ENCODE measurements at places on chromosomes 12 and 14.
A peak's percentile ranks its signal among the peaks of the same experiment; 100 is the strongest.

DNA sequence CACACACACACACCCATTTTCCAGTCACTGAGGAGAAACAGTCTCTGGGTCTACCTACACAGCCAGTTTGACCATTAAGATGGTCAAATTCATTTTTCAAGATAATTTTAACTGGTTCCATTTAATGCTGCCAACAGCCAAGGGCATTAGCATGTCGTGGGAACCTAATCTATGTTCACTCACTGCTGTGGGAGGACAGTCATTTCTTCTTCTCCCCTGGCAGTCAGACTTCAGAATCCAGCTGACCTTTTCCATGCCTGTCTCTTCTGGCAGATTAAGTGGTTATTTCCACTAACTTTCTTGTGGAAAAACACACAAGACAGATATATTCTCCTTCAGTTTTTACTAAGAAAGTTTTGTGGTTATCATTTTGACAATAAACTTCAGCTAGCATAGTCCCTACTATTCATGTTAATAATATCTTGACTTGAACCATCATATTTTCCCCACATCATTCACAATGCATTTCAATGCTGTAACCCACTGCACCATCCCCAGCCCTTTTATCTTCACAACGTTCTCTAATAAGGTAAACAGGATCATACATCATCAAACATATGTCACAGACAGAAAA lies 82.2 kb downstream of the DAD1 start:
- DNase-seq, result no peak

GRCh38 chr12:96094201-96094600 lies 58.8 kb upstream of the LTA4H start:
- peak; percentile 4 for DNase-seq

DNA sequence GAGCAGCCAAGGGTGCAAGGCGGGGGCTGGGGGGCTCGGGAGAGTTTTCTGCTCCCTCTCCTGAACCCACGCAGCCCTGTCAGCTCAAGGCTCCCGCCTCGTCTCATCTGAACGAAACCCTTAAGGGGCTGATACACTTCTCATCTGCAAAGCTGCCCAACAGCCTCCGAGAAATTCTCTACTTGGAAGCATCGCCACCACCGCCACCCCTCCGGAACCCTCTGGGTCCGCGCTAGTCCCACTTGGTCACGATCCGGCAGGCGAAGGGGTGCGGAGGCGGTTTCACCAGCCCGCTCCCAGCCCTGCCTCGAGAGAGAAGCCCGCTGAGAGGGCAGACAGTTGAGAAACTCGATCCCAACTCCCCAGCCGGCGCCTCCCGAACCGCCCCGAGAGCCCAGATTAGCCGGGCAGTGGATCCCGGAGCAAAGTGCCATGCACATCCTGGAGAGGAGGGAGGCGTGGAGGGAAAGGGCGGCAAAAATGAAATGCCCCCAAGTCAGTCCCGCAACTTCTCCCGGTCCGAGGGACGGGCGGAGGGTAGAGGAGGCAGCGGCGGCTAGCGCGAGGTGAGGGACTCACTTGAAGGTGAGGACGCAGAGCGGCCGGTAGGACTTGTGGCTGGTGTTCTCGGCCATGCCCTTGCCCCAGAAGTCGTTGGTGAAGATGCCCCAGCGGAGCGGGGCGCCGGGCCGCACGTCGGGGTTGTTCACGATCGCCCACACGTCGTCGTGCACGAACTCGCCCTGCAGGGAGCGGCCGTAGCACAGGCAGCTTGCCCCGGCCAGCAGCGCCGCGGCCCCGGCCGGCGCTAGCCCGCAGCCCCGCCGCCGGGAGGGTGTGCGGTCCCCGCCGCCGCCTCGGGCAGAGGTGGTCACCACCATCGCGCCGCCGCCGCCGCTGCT lies 620 bp downstream of the TMTC1 start:
- DNase-seq, result peak; percentile 30

DNA sequence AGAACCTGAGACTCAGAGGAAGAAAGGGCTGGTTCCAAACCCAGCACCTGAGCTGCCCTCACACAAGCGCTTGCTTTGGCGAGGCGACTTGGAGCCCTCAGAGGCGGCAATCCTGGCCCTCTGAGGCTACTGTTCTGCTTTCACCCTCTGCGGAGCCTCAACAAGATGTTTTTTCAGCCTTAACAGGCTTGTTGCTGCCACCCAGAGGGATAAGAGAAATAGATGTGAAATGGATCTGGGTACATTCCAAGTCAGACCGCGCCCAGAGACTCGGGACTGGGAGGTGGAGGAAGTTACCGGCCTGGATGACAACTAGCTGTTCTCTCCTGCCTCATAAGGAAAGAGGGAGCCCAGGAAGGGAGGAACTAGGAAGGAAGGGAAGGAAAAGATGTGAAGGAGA lies 89.6 kb downstream of the TTC7B start:
- DNase-seq, result no peak

GRCh38 chr14:53055003-53055402 lies 98.1 kb downstream of the DDHD1 start:
- DNase-seq, result peak; percentile 26

DNA sequence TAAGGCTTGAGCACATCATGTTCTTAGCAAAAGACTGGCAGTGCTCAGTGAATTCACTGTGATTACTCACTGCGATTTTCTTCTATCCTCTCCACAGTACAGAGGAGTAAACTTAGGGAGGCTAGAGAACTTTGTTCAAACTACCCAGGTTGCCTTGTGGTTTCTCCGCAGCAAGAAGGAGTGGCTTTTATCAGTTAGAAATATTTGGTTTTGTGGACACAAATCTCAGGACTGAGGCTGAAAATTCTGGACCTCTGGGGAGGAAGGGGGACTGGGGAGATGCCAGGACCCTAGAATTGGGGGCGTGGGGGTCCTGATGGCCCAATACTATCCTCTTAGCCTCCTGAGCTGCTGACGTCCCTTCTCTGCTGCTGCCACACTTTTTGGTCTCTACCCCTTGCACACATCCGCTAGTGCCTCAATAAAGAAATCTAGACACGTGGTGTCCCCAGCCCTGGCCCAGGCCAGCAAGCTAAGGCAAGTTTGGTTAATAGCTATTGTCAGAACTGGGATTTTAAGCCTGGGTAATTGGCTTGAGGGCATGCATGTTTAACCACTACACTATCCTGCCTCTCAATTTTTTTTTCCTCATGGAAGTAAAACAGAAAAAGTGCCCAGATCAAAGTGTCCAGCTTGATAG lies 842 bp downstream of the OAS2 start:
- DNase-seq, result no peak

DNA sequence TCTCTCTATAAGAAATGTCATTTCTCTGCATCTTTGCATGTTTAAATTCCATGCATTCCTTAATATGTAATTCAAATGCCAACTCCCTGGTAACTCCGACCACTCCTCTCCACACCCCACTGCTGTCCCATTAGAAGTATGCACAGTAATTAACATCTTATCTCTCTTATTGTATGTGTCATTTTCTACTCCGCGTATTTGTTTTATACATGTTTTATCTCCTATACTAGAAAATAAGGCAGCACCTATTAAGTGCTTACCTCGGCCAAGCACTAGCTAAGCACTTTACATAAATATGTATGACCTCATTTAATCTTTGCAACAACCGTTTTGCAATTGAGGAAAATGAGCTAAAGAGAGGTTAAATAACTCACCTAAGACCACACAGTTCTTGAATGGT lies 469.8 kb downstream of the BCAT1 start:
- no peak for DNase-seq

GRCh38 chr14:32507029-32507984 lies 178.2 kb downstream of the AKAP6 start:
- no peak for DNase-seq

GRCh38 chr12:2879853-2880252 lies 2.8 kb downstream of the RHNO1 start:
- no peak for DNase-seq

DNA sequence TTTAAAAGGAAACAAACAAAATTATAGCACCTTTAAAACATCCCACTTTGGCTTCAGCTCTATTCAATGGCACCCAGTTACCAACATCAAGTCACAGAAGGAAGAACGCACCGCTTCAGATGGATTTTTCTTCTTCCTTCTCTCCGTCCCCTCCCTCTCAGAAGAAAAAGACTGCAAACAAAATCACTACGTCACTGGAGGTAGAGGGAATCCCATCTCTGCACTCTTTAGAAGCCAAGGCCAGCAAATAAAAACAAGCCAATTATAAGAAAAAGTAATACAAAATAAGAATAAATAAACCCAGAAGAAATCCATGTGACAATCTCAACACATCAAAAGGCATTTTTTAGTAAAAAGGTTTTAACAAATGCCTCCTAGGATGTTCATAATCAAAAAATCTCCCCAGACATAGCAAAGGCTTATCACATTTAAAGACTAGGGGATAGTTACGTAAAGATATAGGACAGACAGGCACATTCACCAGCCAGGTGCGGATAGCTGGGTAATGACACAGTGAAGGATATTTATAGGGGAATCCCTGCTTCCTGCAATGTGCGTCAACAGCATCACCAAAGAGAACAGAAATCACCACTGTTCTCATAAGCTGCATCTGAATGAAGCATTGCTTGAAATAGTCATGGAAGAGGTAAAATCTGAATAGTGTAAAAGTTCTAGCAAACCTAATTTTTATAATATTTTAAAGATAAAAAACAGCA lies 89.4 kb downstream of the R3HDM2 start:
- DNase-seq, result no peak

DNA sequence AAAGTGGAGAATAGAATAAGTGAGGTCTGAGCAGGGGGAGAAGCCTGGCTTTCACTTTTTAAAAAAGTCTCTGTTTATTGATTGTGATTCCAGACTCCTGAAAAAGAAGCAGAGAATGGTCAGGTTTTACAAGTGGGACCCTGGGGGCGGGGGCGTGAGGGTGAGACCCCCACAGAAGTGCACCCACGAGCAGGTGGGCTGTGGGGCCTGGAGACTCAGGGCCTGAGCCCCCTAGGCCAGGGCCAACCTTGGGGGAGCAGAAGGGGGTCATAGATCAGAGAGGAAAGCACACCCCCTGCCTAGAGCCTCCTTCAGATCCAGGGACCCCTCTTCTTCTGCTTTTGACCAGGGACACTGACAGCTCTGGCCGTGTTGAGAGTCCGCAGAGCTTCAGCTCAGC lies 180.3 kb downstream of the ADGRD1 start:
- DNase-seq, result no peak

DNA sequence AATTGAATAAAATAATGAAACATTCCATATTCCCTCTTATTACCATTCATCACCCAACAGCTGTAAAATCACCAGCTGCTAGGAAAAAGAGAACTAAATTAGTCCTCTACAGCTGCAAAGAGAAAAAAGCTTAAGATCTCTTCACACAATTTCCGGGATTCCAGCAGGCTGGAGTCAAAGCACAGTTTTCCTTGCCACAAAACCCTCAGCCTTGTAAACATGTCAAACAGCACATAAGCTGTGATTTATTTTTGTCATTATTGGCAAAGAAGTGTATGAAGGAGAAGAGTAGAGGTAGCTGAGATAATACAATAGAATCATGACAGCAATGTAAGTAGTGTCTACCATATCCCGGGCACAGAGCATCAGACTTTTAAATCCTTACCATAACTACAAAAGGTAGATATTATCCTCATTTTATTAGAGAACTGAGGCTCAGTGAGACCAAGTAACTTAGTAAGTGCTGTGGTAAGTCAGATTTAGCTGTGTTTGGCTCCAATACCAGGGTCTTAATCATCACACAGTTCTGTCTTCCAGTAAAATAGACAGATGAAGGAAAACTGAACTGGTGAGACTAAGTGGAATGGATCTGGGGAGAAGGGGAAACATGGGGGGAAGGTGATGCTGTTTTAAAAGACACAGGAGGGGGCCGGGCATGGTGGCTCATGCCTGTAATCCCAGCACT lies 57.3 kb downstream of the NTN4 start:
- DNase-seq, result no peak

GRCh38 chr14:70096866-70097265 lies 91.9 kb downstream of the SLC8A3 start:
- peak; percentile 30 for DNase-seq

DNA sequence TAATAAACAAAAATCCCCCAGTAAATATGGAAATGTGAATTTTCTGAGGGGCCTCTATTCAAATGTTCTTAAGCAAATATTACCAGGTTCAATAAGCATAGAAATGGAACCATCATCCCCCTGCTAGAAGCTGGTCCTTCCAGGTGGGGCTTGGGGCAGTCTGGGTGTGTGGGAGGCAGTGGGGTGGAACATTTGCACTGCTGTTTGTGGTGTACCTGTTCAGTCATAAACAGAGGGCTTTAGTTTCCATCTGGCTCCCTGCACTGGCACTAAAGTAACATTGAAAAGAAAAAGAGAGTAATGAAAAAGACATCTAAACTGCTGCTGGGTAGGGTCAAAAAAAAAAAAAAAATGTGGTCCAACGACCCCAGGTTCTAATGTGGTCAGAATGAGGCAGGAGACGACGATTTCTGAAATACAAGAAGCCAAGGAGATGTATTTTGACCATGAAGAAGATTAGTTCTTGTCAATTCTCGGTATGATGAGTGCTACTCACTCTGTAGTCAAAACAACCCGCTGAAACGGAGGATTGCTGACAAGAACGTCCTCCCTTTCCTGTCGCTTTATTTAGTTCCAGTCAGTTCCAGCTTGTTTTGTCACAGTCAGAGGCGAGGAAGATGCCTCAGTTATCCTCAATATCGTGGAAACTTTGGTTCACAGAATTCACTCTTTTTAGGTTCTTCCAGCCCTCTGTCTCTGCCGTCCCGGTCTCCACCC lies 44.2 kb upstream of the MANSC4 start:
- DNase-seq, result no peak

DNA sequence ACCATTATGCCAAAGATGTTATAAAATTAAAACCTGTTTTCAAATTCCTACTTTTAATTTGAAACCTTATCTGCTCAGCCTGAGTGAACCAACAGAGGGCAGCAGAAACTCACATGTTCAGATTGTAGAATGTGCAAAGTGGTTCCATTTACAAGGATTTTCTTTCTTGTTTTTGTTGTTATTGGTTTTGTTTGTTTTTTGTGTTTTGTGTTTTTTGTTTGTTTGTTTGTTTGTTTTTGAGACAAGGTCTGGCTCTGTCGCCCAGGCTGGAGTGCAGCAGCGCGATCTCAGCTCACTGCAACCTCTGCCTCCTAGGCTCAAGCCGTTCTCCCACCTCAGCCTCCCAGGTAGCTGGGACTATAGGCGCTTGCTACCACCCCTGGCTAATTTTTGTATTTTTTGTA lies 22.8 kb upstream of the GARIN2 start:
- DNase-seq, result no peak

GRCh38 chr12:95882080-95882479 lies 23.3 kb downstream of the SNRPF start:
- DNase-seq, result no peak

- DNase-seq, result no peak
Observed at GRCh38 chr12:6826125-6826733, 2.0 kb upstream of the P3H3 start.
